CD4-positive, alpha-beta T cell treated with Interleukin-15 for 1 hour (primary cell): ENCODE measurements at places on chromosomes 5 and 9.

DNA sequence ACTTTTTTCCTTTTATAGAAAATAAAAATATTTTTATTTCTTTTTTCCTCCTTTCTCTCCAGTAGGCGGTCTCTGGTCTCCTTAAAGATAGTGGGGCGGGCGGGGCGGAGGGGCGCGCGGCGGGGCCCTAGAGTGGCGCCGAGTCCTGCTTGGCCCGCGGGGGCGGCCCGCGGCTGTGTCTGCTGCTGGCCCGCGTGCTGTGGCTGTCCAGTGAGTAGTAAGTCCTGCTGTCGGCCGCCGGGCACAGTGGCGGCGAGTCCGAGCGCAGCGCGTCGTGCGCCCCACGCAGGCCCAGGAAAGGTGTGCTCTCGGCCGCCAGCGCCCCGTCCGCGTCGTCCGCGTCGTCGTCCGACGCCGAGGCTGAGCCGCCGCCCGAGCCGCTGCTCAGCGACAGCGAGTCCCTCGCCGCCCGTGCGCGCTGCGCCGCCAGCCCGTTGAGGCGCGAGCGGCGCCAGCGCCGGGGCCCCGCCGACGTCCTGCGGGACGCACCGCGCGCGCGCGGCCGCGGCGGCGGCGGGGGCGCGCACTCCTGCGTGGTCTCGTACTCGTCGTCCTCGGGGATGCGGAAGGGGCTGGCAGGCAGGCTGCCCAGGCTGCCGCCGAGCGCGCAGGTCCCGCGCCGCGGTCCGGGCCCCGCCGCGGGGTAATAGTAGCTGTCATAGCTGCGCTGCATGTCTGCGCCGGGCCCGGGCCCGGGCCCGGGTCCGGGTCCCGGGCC is 52.3 kb downstream of the PSD2 start:
- peak; percentile 83 for DNase-seq

DNA sequence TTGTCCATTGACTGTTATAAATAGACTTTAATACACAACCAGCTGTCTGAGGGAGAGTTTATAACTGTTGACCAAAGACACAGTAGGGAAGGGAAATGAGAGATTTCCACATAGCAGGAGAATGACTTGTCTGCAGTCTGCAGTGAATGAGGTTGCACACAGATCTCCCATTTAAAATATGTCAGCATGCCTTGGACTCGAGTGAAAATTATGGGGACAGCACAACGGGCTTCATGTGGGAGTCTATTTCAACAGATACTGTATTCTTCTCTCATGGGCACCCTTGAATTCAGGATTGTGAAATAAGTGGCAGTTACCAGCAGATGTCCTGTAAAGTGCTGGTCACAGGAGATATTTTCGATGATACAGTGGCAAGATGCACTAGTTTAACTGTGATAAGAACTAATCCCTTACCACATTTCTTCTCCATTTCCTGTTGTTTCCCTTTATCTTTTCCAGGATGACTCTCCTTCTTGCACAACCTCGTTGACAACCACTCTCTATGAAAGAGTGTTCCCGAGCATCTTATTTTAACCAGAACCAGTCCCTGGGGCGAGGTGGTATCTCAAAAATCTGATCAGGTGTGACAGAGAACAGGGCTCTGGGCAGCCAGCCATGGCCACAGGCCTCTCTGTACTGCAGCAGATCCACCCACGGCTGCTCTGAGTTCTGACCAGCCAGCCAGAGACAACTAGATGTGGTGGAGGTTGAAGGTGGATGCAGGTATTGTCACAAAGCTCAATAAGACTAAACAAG is 51.5 kb upstream of the MAP3K1 start:
- DNase-seq: peak; percentile 35

- no peak for DNase-seq
Measured at GRCh38 chr9:107161338-107161737, 121.7 kb upstream of the RAD23B start.

DNA sequence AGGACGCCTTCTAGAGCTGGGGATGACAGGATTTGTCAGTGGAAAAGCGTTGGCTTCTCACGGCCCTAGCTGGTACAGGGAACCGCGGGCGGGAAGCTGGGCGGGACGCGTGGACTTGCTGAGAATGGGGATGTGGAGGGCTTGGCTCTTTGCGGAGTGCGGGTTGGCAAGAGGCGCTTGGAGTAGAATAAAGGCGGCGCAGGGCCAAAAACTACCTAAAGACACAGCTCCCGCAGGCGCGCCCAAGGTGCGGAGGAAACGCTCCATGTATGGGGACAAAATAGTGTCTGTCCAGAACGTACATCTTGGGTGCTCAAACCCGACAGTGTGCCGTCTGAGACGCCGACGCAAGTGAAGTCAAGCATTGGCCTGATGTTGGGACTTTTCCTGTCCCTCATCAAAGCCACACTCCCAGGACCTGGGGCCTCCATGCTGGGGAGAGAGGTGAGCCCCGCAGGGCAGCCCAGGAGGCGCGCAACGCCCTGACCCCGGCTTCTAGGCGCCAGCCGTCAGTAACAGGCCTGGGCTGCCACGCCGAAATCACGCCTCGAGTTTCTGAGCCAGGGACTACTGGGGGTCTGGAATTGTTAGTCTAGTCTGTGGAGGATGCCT is 1.6 kb upstream of the NKX2-5 start:
- DNase-seq: no peak

- DNase-seq: no peak
Measured at GRCh38 chr5:106140101-106140500, 1530.6 kb downstream of the EFNA5 start.

DNA sequence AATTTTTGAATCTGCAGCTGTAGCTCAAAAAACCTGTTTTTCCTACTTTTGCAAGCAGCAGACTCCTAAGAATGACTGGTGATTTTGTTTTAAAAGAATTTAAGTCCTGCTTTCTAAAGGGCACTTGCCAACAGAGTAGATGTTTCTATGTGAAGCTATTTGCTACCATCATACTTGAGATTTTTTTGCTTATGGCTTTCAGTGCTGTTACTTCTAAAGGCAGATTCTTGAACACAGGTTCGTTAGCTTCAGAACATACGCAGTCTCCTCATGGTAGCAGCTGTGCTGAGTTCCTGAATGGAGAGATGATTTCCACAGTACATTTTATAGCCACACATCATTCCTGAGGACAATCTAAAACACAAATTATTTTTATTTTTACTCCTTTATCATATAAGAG is 24.4 kb upstream of the ELL2 start:
- no peak for DNase-seq

DNA sequence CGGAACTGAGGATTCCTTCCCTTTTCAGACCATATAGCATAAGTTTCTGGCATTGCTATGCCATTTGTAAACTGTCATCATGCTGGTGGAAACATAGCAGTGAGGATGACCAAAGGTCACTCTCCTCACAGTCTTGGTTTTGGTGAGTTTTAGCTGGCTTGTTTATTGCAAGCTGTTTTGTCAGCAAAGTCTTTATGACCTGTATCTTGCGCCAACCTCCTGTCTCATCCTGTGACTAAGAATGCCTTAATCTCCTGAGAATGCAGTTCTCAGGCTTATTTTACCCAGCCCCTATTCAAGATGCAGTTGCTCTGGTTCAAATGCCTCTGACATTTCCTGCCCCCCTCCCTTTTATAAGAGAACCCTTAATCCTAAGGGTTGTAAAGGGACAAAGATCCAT is 26.7 kb upstream of the GRIA1 start:
- no peak for DNase-seq
